ENCODE measurements at places on chromosomes 4 and X.

- DNase-seq, result peak; percentile 83
Measured at GRCh38 chr4:151325111-151325948, at the start of gene SH3D19. Gene SH3D19, minus strand, starts transcription at chr4:151325605. Its CDS starts 253 bp downstream, at chr4:151325352.

GRCh38 chr4:187090401-187090800 lies 366.7 kb upstream of the FAT1 start:
- DNase-seq, result no peak

DNA sequence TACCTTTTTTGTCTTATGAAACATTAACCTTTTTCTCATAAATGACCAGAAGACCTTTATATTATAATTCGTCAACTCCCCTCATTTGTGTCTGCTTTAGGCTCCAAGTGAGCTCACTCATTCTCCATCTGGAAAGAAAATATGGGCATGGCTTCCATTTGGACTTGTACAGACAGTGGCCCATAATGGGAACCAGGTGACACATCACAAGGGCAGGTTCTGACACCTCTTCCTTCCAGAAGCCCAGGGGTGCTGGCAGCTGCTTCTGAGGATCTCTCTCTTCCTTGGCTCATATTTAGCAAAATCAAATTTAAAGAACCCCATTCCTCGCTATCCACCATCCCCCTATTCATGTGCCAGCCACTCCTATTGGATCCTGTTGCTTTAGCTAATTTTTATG lies 69.6 kb downstream of the CD38 start:
- no peak for DNase-seq

DNA sequence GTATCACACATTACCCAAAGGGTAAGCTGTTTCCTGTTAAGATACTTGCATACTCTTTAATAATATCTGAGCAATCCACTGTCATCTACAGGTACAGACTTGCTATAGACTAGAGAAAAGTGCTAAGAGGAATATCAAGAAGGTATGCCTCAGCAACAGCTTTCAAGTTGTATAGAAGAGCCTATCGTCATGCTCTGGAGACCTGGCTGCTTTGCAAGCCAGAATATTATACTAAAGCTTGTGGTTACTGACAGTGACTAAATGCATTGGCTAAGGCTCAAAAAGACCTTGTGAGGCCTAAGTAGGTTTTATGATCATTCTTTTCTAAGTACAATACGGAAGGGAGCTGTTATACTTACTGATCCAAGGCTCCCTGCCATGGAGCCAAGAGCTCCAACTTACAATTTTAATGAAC lies 11.3 kb downstream of the LAMP2 start:
- DNase-seq, result no peak

- peak; percentile 50 for DNase-seq
Measured at GRCh38 chr4:61202638-61203435, 2.7 kb downstream of the ADGRL3 start.

DNA sequence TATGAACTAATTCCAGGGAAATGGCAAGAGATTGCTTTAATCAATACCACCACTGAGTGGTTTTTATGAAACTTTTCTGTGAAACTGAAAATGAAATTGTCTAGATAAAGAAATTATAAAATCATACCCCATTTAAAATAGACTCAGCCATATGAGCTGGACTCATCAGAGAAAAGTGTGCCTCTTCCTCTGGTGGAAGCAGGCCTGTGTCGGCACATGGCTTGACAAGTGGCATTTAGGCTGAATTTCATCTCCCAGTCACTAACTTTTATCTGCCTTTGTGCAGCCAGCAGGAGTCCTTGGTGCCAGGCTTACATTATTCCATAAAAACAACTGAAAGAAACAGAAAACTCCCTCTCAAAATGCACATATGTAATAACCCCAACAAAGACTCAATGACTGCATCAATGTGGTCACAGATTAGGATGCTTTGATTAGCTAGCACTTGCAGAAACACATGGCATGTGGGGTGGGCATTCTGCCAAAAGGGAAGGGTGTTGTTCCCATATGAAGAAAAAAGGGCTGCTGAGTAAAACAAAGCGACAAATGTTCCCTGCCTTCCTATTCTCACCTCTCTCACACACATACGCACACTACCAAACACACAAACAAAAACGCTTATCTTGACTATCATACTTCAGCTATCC lies 232.3 kb downstream of the PABPC4L start:
- peak; percentile 42 for DNase-seq

DNA sequence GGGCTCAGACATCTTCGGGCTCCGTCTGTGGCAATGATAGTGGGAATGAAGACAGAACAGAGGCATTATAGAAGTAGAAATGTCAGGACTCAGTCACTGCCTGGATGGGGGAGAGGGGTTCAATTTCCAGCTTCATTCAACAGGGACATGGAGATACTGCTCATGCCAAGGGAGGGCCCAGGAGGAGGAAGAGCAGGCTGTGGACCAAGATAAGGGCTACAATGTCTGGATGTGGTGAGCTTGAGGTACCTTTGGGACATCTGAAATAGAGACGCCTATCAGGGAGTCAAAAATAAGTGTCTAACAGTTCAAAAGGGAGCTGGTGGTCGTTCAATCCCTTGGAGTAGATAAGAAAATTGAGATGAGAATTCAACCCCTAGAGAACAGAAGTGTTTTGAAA lies 34.5 kb downstream of the ELF4 start:
- DNase-seq, result no peak

- no peak for DNase-seq
Measured at GRCh38 chr4:52951016-52951415, 88.9 kb downstream of the RASL11B start.

- DNase-seq, result no peak
Measured at GRCh38 chrX:117713411-117713810, 403.2 kb downstream of the KLHL13 start.

DNA sequence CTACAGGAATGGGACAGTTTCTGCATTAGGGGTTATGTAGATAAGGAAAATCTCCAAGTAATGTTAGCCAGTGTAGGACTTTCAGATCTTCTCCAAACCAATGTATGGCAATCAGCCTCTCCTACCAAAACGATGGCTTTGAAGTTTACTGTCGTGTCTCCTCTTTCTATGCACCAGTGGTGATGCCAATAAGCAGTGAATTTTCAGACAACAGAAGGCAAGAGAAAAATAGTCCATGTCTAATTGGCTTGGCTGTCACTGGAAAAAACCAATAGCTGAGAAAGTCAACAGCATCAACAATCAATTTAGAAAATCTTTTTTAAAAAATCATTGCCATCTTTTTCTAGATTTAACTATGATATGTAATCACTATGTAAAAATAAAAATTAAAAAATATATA lies 35.0 kb downstream of the LIMCH1 start:
- DNase-seq, result no peak
